Globus pallidus (tissue), 1 donor: ENCODE measurements at places on chromosomes 16 and 17.

- DNase-seq, result no peak
Observed at GRCh38 chr16:17251496-17251895, 219.3 kb downstream of the XYLT1 start.

- DNase-seq, result no peak
Observed at GRCh38 chr16:87199901-87200300, 117.3 kb downstream of the C16orf95 start.

DNA sequence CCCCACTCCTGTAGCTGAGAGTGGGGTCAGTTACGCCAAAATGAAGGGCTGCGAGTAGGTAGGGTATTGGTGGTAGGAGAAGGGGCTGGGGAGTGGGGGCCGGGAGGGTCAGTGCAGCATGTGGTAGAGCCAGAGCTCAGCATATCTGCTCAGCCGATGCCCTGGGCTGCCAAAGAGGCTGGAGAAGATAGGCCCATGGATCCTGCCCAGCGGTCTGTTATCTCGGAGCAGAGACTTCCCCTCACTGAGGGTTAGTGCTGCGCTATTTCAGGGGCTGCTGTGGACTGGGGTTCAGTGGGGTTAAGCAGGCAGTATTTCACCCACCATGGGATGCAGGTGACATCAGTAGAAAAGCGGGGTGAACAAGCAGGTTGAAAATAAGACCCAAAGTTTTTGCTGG, 19.7 kb downstream of the RHBDL3 start:
- no peak for DNase-seq

DNA sequence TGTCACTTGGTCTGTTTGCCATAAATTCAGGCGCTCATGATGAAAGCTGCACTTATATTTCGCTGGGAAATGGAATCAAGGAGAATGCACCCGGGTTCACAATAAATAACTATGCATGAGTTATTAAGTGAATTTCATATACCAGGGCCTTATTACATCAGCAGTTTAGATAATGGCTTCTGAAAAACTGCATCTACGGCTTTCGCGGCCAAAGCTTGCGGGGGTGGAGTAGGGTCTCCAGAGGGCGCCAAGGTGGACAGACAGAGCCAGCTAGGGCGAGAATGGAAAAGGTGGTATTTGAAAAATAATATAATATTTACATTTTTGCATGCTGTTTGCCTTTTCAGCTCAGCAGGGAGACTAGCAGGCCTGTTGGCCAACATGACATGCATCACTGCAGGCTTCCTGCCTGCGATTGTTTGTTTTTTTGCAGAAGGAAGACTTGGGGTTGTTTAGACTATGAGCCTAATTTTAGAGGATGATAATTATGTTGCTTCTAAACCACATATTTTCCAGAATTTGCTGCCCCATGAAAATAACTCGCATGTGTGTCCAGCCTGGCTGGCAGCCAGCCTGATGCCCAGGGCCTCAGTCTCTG, 173.8 kb upstream of the IRX3 start:
- DNase-seq, result no peak

GRCh38 chr16:86930001-86930400, 351.7 kb downstream of the FOXL1 start:
- DNase-seq, result no peak

DNA sequence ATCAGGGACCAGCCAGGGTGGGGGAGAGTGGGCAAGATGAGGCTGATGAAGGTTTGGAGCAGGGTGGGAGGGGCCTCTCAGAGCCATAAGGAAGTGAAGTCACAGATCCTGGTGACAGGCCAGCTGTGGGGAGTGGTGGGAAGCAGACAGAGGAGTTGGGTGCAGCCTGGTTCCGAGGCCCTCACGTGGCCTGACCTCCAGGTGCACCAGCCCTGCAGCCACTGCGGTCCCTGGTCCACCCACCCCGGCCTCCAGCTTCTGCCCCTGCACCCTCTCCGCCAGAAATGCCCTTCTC, 3.9 kb upstream of the ZFPM1 start:
- no peak for DNase-seq
